ENCODE measurements at places on chromosomes 1 and 21.

DNA sequence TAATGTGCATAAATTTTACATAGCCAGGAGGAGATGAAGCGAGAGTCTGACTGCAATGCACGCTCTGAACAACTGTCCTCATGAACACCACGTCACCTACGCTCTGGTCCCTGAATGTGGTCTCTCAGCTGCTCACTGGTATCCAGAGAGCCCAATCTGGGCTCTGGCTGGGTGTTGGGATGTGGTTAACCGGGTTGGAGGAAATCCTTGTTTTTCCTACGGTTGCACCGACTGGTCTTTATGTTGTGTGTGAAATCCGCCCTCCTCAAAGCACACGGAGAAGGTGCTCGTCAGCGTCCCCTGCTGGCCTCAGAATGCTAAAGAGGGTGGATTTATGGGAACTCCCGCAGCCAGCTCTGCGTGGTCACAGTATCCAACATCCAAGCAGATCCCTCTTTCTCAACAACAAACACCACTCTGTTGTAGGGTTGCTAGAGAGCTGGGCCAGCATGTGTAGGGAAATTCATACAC, 51.8 kb upstream of the FAM89A start:
- no peak for DNase-seq

DNA sequence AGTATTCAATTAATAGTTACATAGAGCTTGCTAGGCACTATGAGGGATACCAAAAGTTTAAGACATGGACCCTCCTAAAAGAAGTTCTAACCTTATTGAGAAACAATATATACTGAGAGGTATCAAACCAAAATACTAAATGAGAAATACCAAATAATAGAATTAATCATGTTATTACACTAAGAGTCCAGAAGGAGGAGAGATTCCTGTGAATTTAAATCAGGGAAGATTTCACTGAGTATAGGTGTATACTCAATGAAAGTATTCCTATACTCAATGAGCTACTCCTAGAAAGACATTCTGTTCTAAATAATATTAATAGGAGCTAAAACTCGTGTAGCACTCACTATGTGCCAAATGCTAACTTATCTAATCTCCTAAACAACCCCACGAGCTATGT, 9.4 kb downstream of the CR1L start:
- DNase-seq, result no peak

- DNase-seq, result no peak
Measured at GRCh38 chr1:153119491-153119971, 6.2 kb upstream of the SPRR2F start.

- DNase-seq, result no peak
Measured at GRCh38 chr21:28674763-28675162, 317.9 kb downstream of the LTN1 start.

DNA sequence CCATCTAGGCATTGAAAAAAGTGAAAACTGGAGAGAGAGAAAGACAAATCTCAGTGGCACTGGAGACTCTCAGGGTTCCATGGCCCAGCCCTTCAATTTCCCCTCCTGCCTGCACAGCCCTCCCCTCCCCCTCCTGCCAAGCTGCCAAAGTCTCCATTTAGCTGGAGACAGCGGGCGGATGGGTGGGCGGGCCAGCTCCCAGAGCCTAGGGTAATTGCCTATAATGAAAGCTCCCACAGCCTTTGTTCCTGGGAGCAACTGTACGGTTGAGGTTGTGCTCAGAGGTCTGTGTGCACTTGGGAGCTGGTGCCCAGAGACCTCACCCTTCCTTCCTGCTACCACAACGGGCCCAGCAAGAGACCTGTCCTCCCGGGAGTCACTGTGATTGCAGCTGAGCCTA, 89.6 kb downstream of the NAV1 start:
- no peak for DNase-seq

GRCh38 chr1:116515702-116516101, 55.1 kb downstream of the CD58 start:
- DNase-seq, result no peak

DNA sequence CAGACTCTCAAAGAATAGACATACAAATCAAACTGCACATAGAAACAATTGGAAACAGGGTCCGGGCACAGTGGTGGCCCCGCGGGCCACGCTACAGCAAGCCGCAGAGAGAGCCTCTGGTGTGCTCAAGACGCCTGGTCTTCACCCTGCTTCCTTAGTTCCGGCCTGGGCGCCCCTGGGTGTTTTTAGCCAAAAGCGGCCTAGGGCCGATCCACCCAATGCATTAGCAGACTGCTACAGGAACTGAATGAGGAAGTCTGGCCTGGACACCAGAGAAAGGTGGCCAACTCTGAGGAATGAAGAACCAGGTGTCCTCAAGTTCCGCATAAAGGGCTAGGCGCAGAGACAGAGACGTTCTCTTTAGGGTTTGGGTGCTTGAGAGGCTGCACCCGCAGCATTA, 1.7 kb downstream of the PRRX1 start:
- DNase-seq, result no peak

DNA sequence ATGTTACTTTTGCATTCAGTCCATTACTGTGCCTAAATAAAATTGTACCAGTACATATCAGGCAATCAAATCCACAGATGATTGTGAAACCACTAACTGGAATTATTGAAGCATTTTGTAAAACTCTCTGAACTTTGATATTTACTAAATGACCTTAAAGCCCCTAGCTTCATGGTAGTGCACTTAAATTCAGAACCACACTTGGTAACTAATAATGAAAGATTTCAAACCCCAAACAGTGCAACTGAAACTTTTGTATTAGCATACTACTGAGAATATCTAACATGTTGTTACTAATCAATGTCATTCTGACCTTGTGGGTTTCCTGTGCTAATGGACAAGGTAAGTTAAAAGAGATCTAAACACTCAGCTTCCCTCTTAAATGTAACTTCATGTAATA, at the start of gene CFHR3:
TSS of gene CFHR3 (plus strand) at position 238 of the 400 bp plus-strand sequence. CDS start at position 285, 47 bp downstream.
- DNase-seq, result no peak

- DNase-seq, result no peak
Measured at GRCh38 chr1:198780376-198780775, 141.5 kb downstream of the PTPRC start.

GRCh38 chr21:41758550-41758949, 8.3 kb downstream of the RIPK4 start:
- DNase-seq, result no peak

- DNase-seq, result no peak
Measured at GRCh38 chr1:228927946-228928898, 192.9 kb downstream of the RHOU start.

DNA sequence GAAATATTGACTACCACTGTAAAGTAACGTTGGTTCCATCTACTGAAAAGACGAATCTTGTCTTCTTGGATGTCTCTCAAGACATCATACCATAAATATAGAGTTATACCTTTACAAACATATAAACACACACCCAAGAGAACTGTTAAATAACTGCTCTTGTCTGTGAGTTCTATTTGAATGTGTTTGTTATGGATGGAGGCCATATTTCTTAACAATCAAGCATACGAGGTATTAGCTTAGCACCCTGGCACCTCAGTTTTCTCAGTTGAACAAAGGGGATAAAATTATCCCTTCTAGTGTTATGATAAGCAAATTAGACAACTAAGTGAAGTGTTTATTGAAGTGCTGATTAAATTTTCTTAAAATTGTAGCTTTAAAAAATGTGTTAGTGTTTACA, 336.6 kb upstream of the ZRANB2 start:
- no peak for DNase-seq

- no peak for DNase-seq
Measured at GRCh38 chr1:245464290-245464689, 309.5 kb downstream of the KIF26B start.

GRCh38 chr1:183242556-183242955, 56.5 kb downstream of the LAMC2 start:
- no peak for DNase-seq

- no peak for DNase-seq
Measured at GRCh38 chr1:215256936-215257679, 174.6 kb downstream of the KCNK2 start.

DNA sequence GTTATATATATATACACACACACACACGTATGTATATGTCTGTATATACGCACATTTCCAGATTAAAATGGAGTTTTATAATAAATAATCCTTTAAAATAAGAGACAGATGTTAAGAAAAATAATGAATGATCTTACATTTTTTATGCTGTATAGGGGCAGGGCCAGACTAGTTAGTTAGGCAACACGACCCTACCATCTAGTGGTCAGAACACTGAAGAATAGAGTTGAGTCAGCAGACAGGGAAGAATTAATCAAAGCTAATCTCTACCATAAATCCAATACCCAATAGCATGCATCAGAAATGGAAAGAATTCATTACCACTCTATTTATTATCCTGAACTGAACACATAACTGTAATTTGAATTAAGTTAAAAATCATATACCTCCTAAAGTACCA, 156.7 kb downstream of the BRINP3 start:
- DNase-seq, result no peak

GRCh38 chr1:224539971-224540370, 76.1 kb upstream of the CNIH3 start:
- DNase-seq, result no peak

- no peak for DNase-seq
Measured at GRCh38 chr1:151817353-151817730, 12.1 kb upstream of the LINGO4 start.

DNA sequence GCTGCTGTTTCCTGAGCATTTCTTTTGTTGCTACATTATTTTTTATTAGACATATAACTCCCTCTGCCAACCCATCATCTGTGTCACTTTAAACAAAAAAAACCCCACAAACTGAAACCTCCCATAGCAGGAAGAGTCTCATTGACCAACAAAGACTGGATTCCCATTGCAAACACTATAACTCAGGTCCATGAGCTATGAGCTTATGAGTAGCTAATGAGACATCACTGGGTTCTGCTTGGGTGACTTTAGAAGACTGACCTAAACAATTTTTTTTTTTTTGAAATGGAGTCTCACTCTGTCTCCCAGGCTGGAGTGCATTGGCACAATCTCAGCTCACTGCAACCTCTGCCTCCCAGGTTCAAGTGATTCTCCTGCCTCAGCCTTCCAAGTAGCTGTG, 212.8 kb downstream of the LTN1 start:
- DNase-seq, result no peak

- no peak for DNase-seq
Measured at GRCh38 chr1:119116725-119117124, 23.7 kb downstream of the WARS2 start.

DNA sequence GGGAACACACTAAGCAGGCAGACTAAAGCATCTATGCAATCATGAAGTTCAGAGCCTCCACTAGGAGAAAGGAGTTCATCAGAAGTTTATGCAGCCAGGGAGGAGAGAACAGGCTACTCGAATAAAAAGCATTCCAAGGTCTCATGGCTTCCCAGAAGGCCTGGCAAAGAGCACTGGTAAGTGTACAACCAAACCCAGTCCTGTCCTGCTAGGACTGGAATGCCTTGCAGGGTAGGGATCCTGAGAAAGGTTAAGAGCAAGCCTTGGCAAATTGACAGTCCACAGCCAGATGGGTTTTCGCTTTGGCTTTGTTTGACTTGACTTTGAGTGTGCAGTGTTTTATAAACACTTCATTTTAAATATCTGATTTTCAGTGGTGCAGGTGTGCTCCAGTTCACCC, 133.6 kb upstream of the ATP1B1 start:
- no peak for DNase-seq

- DNase-seq, result no peak
Measured at GRCh38 chr1:210025870-210026269, 87.9 kb downstream of the SYT14 start.

- no peak for DNase-seq
Measured at GRCh38 chr1:5720484-5720883, 271.7 kb downstream of the NPHP4 start.

DNA sequence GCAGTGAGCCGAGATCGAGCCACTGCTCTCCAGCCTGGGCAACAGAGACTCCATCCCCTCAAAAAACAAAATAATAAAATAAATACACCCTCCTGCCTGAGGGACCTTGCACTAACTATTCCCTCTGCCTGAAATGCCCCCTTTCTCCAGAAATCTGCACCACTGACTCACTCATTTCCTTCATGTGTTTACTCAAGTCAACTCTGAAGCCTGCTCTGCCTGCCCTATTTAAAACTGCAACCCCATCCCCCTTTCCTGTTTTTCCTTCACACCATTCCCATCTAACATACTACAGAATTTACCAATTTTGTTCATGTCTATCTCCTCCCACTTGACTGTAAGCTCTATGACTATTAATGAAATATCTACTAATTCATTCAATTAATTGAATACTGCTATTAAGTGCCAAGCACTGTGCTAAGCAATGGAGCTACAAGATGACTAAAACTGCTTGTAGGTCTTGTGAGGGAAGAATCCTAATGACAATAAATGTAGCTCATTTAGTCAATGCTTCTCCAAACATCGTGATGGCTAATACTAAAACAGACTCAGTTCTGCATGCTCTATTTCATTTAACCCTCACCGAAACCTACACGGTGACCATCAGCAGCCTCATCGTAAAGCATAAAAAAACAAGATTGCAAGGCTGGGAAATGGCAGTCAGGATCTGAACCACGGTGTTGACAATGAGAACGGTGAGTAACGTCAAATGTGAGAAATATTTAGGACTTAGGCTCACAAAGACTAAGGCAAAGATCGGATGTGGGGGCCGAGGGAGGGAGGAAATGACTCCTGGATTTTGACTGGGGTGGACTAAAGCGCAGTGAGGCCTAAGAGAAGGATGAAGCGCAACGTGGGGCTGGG, 749 bp upstream of the TMEM39B start:
- no peak for DNase-seq

DNA sequence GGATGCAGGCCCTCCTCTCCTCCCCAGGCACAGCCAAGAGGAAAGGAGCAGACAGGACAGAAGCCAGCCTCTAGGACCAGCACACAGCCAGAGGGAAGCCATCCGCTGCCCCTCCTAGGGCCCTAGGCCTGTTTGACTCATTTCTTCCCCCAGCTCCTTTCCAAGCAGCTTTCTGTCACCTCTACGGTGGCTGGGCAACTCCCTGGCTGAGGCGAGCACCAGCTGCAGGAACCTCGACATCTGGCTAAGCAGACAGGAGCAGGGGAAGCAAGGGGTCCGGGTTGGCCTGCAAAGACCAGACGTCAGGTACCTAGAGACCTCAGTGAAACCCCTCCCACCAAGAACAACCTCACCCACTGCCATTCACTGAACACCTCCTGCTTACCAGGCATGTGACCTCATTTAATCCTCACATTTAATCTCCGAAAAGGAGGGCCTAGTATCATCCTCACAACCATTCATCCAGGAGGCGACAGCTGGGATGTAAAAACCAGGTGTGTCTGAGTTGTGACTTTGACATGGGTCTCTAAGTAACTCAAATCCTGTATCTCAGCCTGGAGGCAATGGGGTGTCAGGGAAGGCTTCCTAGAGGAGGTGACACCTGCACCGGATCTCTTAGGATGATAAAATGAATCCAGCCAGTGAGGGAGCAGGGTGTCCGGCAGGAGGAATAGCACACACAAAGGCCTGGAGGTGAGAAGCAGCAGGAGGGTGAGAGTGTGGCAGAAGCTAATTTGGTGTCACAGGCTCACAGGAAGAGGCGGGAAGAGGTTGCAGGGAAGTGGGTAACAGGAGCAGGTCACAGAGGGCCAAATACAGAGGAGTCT, 5.9 kb downstream of the LRP8 start:
- DNase-seq, result no peak

DNA sequence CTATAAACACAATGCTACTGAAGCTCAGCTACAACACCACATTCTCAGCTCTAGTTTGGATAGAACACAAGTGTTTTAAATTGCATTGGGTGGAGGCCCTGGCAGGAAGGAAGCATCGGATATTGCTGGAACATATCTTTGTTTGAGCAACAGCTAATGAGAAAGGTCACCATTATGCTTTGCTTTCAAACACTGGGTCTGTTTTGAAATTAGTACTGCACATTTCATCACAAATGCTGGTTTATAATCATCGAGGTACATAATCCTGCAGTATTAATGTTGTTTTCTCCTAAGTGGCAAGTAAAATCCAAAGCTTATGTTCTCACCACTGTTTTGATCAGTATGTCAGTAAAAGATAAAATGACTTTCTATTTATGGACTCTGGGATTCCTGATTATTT, 61.5 kb upstream of the ARHGAP29 start:
- no peak for DNase-seq
